ENCODE measurements at places on chromosomes 6 and 20.

DNA sequence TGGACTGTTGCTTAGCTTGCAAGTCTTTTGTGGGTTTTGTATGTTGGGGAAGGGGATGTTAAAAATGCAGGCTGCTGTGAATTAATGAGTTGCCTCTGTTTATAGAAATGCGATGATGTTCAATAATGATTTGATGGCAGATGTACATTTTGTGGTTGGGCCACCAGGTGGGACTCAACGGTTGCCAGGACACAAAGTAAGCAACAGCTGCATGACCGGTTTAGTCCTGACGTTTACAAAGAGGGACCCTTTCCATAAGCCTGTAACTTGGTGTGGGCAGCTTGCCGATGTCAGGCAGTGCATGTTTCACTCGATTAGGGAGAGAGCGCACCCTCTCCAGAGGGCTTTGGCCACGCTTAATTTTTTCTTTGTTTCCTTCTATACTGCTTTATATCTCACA is 1.3 kb downstream of the BTBD3 start:
- DNase-seq = no peak

DNA sequence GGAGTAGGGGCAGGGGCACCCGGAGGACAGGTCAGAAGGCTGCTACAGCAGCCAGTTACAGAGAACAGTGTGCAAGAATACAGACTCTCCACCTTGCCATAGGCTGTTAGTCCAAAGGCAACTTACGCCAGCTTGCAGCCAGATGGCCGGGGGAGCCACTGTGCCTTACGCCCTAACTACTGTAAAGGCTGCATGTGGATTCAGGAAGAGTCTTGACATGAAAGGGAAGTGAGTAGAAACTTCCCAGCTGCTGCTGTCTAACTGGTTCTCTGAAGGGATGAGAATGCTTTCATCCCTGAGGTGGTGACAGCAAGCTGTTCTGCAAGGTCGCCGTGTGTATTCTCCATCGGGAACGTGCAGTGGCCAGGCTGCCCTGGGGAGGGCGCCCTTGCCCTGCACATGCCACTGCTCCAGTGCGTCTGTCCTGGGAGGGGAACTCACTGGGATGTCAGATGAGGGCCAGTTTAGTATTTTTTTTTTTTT is 46.1 kb downstream of the LYRM4 start:
- no peak for DNase-seq

GRCh38 chr6:109013656-109014305 is 80.9 kb downstream of the SESN1 start:
- DNase-seq = no peak

GRCh38 chr6:147418523-147418922 is 90.0 kb upstream of the SAMD5 start:
- no peak for DNase-seq

DNA sequence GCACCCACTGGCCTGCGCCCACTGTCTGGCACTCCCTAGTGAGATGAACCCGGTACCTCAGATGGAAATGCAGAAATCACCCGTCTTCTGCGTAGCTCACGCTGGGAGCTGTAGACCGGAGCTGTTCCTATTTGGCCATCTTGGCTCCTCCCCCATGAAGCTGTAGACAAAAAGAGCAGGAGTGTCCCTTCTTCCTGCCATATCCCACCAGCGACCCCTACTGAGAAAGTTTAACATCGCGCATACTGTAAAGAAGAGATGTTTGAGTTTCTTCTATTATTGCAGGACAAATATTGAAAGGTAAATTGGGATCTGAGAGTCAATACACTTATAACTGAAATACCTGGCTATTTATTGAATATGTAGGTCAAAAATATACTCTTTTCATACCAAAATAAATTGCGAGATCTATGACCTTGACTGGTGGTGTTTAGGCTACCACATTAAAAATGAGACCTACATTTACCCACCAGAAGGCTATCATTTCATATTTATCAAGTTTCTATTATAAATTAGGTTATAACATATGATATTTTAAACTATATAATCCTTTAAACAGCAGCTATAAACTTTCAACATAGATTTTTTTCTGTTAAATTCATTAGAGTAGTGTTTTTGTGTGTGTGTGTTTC is 586.3 kb downstream of the HTR1B start:
- DNase-seq = no peak

- no peak for DNase-seq
Measured at GRCh38 chr6:150668900-150669302, 69.2 kb downstream of the PLEKHG1 start.

Data from T-cell (primary cell).